ENCODE measurements at places on chromosomes 7 and 10. TPM values are rescaled to one million over a fixed set of nuclear protein-coding genes. Genes with fewer than 3 reads are reported as not detected.

- DNase-seq, result peak; percentile 80
These were observed 75.4 kb upstream of the PPP1R3C start for GRCh38 chr10:91708174-91708861.

DNA sequence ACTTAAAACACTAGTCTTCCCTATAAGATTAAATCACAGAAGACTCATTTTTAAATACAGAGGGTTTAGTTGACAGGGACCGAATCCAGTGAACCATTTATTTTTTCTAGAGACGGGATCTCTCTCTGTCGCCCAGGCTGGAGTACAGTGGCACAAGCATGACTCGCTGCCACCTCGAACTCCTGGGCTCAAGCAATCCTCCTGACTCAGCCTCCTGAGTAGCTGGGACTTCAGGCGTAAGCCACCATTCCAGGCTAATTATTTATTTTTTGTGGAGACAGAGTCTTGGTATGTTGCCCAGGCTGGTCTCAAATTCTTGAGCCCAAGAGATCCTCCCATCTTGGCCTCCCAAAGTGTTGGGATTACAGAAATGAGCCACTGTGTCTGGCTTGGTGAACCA is 20.9 kb upstream of the LYZL1 start:
- DNase-seq, result no peak

GRCh38 chr7:137421366-137421765 is 77.8 kb upstream of the PTN start:
- DNase-seq, result no peak

The GDF2 gene
- not detected for total RNA-seq

DNA sequence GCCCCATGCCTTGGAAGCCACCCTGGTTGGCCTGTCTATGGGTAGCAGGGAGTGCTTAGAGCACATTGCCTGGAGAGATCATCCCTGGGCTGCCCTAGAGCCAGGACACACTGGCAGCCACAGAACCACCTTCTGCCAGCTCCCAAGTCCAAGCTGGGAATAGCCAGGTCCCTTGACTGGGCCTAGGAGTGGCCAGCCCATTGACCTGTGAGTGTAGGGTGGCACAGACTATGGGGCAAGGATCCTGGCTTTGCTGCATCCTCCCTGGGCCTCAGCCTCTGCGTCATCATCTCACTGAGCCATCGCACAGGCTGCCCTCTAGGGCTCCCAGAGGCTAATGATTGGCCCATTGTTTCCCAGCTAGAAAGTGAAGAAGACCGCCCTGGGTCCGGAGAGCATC is 7.0 kb downstream of the AQP1 start:
- DNase-seq, result no peak

DNA sequence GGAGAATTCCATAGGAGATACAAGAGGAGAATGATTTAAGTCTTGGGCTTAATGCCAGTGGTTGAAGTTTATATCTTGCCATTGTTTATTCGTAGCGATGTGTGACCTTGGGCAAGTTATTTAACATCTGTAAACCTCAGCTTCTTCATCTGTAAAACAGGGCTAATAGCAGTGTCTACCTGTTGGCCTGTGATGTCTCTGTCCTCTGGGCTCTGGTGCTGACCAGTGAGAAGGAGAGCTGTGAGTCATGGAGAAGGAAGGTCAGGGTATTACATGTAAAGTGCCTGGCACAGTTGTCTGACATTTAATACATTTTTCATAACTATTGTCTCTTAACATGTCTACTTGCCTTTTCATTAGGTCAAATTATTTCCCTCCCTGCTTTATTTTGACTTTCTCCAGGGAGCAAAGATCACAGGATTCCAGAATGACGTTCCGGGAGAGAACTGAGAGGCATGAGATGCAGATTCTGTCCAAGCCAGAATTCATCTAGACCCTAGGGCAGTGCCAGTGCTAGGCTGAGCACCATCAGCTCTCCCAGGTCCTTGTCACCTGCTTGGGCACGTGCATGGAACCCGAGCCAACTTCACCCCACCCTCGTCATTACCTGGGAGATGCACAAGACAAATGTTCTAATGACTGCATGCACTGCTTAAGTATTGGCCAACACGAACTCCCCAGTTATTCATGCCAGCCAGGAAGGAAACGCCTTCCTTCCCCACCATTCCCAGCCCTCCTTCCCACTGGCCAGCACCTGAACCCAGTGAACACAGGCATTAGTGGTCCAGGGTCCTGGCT is 187.9 kb downstream of the DPY19L1 start:
- DNase-seq, result no peak

DNA sequence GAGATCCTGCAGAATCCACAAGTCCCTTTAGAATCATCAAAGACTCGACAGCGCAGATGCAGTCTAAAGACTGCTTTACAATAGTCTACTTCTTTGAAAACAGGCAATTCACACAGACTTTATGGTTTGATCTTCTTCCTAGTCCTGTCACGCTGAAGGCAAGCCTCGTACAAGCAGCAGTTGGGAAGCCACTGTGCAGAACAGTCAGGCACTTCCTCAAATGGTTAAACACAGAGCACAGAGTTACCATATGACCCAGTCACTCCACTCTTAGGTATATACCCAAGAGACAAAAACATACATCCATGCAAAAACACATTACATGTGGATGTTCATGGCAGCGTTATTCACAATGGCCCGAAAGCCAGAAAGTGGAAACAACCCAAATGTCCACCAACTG is 41.4 kb downstream of the LRRC20 start:
- DNase-seq, result no peak

The CHAT gene
- total RNA-seq, result not detected

DNA sequence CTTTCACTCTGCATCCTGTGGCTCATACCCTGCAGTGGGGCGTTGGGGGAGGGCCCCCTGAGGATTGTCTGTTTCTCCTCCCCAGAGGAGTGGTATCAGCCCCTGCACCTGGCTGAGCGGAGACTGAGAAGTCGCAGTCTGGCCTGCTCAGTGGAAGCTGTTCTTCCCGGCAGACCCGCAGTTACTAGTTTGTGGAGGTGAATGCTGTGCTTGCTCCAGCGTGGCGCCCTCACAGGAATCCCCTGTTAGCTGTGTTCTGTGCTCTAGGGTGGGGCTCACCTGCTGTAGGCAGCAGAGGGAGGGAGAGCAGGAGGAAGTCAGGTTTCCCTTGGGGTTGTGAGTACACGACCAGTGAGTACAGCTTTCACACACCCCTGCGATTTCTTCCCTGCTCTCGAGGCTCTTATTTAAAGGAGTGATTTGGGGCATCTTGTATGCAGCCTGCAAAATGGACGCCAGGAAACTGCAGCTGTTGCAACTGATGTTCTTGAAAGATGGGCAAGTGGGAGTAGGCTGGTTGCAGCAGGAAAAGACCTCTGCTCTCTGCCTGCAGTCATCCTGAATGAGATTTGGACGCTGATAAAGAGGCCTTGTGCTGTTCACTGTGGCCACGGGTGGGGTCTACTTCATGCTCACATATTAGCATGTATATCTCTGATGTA is 66.4 kb downstream of the HK1 start:
- no peak for DNase-seq

The NME8 gene
- total RNA-seq, result not detected

- DNase-seq, result no peak
These were observed 625.3 kb downstream of the CNTNAP2 start for GRCh38 chr7:146741911-146742310.

The CRPPA gene
- total RNA-seq, result 2.0 TPM

DNA sequence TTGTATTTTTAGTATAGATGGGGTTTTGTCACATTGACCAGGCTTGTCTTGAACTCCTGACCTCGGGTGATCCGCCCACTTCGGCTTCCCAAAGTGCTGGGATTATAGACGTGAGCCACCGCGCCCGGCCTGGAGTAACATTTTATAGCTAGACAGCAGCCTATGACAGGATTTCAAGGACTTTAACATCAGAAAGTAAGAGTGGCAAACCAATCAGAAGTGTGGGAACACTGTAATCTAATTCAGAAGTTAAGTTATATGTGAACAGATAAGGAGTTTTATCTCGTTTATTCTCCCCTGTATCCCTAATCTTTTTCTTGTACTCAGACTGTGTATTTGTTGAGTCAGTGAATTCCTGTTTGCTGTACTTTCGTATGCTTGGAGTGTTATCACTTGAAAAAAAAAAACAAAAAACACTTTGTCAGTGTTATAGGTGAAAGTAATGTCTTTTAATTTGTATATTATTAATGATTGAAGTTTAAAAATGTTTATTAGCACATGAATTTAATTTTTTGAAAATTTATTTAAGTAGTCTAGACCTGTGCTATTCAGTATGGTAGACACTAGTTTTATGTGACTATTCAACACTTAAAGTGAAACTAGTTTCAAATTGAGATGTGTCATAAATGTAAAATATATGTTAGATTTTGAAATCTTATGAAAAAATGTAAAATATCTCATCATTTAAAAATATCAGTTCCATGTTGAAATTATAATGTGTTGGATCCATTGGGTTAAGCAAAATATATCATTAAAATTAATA is 38.6 kb downstream of the RSBN1L start:
- no peak for DNase-seq

- no peak for DNase-seq
These were observed 52.9 kb downstream of the CYP26A1 start for GRCh38 chr10:93126483-93127052.

DNA sequence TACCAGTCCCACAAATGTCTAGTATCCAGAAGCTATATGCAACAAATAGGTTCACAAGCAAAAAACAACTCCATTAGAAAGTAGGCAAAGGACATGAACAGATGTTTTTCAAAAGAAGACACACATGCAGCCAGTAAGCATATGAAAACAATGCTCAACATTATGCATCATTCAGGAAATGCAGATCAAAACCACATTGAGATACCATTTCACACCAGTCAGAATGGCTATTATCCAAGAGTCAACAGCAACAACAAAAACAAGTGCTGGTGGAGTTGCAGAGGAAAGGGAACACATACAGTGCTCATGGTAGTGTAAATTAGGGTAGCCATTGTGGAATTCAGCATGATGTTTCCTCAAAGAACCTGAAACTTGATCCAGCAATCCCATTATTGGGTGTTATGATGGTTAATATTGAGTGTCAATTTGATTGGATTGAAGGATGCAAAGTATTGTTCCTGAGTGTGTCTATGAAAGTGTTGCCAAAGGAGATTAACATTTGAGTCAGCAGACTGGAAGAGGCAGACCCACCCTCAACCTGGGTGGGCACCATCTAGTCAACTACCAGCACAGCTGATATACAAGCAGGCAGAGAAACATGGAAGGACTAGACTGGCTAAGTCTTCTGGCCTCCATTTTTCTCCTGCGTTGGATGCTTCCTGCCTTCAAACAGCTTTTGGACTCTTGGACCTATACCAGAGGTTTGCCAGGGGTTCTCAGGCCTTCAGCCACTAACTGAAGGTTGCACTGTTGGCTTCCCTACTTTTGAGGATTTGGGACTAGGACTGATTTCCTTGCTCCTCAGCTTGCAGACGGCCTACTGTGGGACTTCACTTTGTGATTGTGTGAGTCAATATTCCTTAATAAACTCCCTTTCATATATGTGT is 218.4 kb upstream of the SEMA3D start:
- no peak for DNase-seq

The TEX36 gene
- total RNA-seq, result not detected

DNA sequence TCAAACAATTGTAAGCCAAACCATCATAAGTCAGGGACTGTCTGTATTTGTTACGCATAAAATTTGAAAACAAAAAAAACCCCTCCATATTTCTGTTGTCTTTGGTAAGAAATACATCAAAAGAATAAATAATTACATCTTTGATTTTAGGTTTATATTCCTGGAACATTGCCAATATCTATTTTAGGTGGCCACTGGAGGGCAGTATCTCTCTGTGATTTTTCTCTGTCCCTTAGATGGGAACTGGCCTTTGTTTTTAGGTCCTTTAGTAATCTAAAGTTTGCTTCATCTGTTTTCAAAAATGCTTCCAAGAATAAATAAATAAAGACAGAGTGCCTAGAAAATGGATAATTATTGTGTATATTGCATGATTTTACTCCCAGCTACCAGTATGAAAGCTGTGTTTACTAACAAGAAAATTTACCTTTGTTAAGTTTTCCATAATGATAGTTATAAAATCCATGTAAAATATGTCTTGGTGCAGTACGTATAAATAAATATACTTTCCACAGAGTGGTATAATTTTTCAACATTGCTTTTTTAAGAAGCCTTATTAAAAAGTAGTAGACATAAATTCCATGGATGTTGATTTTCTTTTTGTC is 64.2 kb downstream of the PHYHIPL start:
- peak; percentile 28 for DNase-seq

The GBF1 gene
- total RNA-seq, result 14.8 TPM

The AKR1E2 gene
- total RNA-seq, result 74.3 TPM

GRCh38 chr7:117937753-117938483 is 64.7 kb upstream of the CTTNBP2 start:
- no peak for DNase-seq

The STX1A gene
- 8.5 TPM for total RNA-seq

The TPST1 gene
- total RNA-seq, result 53.2 TPM

The LFNG gene
- total RNA-seq, result 16.7 TPM
